Cardiac septum (tissue), 1 donor: ENCODE measurements at places on chromosomes 11 and 22. TPM values are rescaled to one million over a fixed set of nuclear protein-coding genes. Genes with fewer than 3 reads are reported as not detected.

Gene MPEG1
- 4.3 TPM for total RNA-seq

DNA sequence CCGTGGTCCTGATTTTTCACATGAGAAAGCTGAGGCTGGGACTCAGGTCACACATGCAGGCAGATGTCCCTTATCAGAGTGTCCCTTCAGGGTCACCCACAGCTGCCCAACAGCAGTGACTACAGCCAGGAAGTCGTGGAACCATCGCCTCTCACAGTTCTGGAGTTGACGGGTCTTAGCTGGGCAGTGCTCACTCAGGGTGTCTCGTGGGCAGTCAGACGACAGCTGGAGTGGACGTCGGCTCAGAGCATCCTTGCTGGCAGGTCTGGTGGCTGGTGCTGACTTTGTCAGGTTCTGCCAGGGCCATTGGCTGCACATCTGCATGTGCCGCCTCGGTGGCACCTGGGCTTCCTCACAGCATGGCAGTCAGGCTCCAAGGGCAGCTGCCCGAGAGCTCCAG, 35.6 kb upstream of the TH start:
- peak; percentile 57 for DNase-seq

GRCh38 chr11:2106583-2107209, 32.5 kb downstream of the IGF2 start:
- DNase-seq = no peak

DNA sequence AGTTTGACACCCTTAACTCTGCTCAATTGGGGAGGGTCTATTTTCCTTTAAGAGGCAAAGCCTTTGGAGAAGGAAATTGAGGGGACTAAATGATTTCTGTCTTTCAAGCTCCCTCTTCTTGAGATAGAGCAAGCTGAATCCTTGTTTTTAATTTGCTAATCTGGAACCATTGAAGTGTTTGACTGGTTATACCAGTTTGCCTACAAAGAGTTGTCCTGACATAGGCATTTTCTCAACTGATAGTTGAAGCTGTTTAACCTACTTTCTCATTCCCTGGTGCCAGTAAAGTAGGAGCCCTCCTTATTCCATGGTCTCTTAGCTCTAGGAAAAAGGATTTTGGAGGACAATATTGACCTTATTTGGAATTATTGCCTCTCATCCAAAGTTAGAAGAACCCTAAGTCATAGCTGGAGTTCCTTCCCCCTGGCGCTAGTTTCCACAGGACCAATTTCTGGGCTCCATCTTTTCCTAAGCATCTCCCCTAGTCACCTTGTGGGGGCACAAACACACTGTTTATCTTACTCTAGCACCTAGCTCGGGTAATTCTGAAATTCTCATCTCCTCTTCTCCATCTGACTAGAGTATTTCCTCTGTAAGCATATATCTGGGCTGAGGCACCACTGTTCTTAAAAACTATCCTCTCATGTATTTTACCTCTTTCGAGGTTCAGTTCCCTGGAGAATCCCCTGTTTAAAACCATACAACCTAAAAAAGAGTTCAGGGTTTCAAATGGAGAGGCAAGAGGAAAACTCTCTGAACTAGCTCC, 7.4 kb downstream of the ZDHHC5 start:
- DNase-seq = no peak

Gene HEPN1
- total RNA-seq = not detected

Gene MS4A3
- 0.57 TPM for total RNA-seq

DNA sequence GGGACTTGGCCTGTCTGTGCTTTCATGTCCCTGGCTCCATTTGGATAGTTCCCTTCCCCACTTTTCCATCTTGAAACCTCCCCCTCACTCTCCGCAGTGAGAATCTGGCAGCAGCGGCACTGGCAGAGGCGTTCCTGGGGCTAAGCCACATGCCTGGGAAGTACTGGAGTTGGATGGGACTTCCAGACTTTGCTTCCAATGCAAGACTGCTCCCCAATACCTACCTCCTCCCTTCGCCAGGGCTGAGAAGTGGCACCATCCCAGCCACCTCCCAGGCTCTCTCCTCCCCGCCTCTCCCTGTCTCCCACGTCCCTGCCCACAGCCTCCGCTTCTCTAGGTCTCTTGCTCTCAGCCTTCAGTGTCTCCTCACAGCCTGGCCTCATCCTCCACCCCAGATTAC, 16.6 kb downstream of the TST start:
- DNase-seq = no peak

DNA sequence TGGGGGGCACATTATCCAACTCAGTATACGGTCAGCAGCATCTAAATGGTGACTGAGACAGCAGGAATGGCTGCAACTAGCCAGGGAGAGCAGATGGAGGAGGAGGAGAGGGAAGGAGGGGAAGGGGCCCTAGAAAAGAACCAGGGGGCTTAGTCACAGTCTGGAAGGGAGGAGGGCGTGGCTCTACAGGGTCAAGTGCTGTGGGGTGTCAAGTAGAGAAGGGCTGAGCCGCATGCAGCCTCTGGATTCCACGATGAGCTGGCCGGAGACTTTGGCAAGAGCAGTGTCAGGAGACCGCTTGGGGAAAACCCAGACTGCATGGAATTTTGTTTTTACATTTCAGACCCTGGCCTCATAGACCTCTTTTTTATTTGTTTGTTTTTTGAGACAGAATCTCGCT, 25.8 kb upstream of the PPFIA1 start:
- DNase-seq = no peak

GRCh38 chr22:32144496-32145274, 14.4 kb downstream of the C22orf42 start:
- DNase-seq = no peak

- peak; percentile 29 for DNase-seq
Observed at GRCh38 chr11:120027546-120028180, 110.2 kb downstream of the TRIM29 start.

- DNase-seq = no peak
Observed at GRCh38 chr11:107792049-107792443, 66.5 kb downstream of the SLC35F2 start.

Gene AIFM3
- total RNA-seq = 0.54 TPM

GRCh38 chr22:44207173-44207980, 26.7 kb downstream of the PARVG start:
- DNase-seq = no peak

DNA sequence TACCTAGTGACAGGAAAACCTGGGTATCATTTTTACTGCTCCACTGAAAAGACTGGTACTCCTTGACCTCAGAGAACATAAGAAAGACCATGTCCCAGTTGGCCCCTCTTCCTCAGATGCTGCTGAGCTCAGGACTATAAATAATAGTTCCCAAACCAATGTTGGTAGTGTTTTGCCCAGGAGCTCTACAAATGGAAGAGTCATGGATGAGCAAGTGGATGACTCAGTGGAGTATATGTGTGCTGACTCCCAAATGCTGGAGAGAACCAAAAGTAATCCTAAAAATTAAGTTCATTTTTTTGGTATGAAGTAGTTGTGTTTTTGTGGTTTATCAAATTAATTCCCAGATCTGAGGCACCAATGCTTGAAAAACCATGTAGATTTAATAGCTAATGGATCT, 482.0 kb downstream of the KCNA4 start:
- no peak for DNase-seq

DNA sequence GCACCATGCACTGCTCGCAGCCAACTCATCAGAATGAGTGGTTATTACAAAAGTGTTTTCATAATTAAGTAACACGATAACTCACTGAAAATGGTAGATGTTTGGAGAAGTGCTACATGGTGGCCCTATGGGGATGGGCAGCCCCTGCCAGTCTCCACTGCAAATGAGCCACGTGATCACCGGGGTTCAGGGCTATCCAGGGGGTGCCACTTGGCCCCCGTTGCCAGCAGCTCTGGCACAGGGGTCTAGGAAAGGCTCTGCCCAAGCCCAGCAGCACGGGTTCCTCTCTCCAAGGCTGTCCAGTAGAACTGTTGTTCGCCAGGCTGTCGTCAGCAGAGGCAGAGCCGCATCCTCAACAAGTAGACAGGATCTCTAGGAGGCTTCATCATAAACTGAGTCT, 382.1 kb upstream of the B3GAT1 start:
- DNase-seq = no peak

Gene LPXN
- total RNA-seq = 4.4 TPM

DNA sequence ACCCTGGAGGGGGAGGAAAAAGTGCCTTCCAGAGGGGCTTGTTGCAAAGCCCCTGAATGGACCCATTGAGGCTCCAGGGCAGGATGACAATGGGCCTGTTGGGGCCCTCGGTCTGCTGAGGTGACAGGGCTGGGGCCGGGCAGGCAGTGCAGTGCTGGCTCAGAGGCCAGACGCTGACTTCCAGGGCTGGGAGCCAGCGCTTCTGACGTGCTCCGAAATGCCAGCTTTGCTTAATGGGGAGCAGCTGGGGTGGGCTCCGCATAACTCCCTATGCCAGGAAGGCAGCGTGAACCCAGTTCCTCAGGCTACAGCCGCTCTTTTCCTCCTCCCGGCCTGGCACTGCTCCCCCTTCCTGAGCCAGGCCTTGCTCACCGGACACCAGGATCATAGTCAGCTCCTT, 17.7 kb downstream of the NAV2 start:
- DNase-seq = peak; percentile 83

DNA sequence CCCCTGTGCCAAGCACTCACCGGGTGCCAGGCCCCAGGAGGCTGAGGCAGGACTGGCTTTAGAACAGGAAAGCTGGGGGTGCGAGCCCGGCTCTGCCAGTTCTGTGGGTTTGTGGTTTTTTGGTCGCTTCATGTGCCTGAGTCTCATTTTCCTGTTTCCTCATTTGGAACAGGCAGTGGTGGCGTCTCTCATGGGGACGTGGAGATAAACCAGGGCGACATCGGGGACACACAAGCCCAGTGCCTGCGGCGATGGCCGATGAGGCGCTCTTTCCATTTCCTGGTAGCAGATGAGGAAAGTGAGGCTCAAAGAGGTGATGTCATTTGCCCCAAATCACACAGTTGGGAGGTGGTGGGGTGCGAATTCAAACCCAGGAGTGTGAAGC, 20.8 kb upstream of the CHKA start:
- no peak for DNase-seq

GRCh38 chr11:10155793-10156490, 138.1 kb downstream of the SBF2 start:
- no peak for DNase-seq

DNA sequence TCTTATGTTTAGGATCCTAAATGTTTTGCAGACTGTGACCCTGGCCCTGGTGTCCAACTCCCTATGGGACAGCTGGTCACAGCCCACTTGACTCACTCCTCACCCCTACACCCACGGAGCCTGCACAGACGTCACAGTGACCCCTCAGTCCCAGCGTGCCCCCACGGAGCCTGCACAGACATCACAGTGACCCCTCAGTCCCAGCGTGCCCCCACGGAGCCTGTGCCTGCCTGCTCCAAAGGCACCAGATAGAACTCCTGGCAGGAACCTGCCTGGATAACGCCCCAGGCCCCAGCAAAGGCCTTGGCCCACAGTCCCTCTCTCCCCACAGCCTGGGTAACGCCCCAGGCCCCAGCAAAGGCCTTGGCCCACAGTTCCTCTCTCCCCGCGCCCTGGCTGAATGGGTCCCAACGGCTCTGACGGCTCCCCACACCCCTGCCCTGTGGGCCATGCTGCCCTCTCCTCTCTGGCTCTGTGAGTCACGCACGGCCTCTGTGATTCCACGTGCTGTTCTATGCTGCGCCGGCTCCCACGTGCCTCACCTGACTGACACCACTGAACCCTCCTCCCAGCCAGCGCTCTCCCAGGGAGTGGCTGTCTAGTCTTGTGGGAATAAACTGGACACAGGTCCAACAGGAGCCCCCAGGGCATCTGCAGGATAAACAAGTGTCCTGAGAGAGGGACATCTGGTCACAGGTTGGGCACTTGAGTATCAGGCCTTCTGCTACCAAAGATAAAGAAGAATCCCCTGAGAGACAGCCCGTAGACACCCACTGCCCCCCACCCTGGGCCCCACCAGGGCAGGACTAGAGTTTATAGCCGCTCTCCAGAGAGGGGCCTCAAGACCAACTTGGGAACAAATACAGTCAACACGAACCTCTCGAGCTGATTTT, 250.3 kb downstream of the BRD1 start:
- DNase-seq = peak; percentile 53

DNA sequence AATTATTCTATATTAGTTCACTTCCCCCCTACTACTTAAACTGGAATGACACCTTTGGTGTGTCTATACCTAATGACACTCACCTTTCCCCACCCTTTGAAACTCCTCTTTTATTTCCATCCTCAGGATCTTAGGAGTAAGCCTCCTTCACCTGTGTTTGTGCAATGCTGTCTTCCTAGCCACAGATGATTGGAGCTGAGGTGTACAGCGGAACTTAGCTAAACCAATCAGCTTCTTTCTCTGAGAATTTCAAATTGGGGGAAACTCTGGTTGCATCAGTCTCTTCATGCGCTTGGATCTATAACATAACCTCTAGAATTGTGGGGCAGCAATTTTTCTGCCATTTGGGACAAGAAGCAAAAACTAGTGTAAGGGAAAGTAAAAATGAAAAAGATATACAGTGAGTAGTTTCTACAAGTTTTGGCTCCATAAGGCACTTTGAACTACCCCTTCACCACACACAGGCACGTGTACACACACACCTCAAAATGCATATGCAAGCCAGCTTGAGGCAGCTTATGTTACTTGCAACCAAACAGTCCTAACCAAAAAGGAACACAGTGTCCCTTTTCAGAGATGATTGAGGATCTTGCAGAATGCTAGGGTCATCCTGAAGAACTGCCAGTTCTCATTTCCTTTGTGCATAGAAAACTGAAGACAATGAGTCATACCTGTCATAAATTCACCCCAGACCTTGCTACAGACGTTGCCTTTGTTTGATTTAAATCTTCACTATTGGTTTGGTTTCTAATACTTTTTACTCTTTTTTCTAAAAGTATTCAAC, 36.0 kb upstream of the LDLRAD3 start:
- DNase-seq = no peak

Gene OR2AT4
- total RNA-seq = not detected

DNA sequence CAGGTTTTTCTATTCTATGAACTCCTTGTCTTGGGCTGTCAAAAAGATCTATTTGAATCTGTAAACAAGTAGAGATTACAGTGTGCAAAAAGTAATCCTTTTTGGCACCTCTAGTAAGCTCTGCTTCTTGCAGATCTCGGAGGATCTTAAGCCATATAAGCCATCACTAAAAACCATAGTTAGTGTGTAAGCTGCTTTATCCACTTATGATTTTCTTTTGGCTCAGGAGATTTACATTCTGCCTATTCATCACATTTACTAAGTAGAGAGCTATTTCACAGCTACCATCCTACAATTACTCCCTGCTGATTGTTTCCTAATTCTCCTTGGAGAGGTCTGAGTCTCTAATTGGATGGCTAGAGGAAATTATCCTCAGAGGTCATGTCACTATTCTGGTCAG, 385.7 kb downstream of the AASDHPPT start:
- DNase-seq = no peak

Gene SMIM38
- total RNA-seq = 0.19 TPM

- DNase-seq = peak; percentile 85
Observed at GRCh38 chr22:37176464-37177061, 11.5 kb downstream of the C1QTNF6 start.

DNA sequence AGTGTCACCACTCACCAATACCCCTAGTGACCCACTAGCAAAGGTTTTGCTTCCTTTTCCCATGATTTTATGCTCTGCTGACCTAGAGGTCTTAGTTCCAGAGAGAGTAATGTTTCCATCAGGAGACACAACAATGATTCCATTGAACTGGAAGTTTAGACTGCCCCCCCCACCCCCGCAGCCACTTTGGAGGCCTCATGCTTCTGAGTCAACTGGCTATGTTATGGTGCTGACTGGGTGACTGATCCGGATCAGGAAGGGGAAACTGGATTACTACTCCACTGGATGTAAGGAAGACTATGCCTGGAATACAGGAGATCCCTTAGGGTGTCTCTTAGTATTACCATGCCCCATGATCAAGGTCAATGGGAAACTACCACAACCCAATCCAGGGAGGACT, 633.6 kb downstream of the OPCML start:
- no peak for DNase-seq

Gene CCDC73
- total RNA-seq = not detected

Gene PRDM11
- total RNA-seq = 20.7 TPM
